ENCODE measurements at places on chromosomes 12 and 14.

- no peak for DNase-seq
Observed at GRCh38 chr12:3376779-3377455, 114.1 kb upstream of the PRMT8 start.

DNA sequence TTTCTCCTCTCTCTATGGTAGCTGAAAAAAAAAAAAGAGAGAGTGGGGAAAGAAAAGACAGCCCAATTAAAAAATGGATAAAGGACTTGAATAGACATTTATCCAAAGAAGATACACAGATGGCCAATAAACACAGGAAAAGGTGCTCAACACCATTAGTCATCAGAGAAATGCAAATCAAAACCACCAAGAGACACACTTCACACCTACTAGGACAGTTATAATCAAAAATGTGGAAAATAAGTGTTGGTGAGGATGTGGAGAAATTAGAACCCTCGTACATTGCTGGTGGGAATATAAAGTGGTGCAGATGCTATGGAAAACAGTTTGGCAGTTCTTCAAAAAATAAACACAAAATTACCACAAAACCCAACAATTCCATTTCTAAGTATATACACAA, 172.4 kb upstream of the GRIN2B start:
- DNase-seq: no peak

GRCh38 chr12:124761871-124762270, 101.8 kb downstream of the SCARB1 start:
- DNase-seq: no peak

- DNase-seq: no peak
Observed at GRCh38 chr12:82876075-82876474, 189.4 kb downstream of the TMTC2 start.

GRCh38 chr12:104416136-104416535, 40.6 kb upstream of the CHST11 start:
- DNase-seq: no peak
